Hematopoietic multipotent progenitor cell treated with erythropoietin and hydrocortisone succinate and interleukin-3 and kit ligand, for 15 days (in vitro differentiated cells): ENCODE measurements at places on chromosomes 3 and 15.

GRCh38 chr3:182331341-182331740 is 462.0 kb upstream of the ATP11B start:
- no peak for DNase-seq

GRCh38 chr15:100890850-100891249 is 11.2 kb downstream of the ALDH1A3 start:
- DNase-seq = no peak

- DNase-seq = no peak
Measured at GRCh38 chr3:117893001-117893400, 1141.6 kb downstream of the IGSF11 start.

- no peak for DNase-seq
Measured at GRCh38 chr3:150639262-150639661, 36.1 kb downstream of the SELENOT start.

DNA sequence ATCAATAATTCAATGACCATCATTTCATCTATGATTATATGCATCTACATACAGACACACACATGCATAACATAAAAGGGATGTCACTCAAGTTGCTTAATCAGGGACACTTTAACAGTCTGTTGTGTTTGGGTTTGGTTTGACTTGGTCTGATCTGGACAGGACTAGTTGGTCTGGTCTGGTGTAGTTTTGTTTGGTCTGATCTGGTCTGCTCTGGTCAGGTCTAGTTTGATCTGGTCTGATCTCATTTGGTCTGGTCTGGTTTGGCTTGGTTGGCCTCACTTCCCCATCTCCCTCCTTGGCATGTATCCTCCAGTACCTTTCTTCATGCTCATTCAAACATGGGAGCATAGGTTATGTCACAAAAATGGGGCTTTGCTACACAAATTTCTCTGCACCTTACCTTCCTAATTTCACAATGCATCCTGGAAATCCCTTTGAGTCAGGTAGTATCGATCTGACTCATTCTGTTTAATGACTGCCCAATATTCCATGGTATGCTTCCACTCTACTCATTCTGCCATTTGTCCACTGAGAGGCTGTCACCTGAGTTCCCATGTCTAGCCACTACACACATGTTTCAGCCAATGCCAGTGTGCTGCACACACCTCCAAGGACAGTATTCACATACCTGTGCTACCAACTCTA is 73.0 kb upstream of the TPM1 start:
- DNase-seq = no peak
